ENCODE measurements at places on chromosomes 5 and 9.

- DNase-seq, result peak; percentile 43
Observed at GRCh38 chr9:130664251-130665028, at the start of gene PRDM12. Gene PRDM12 (plus strand): TSS chr9:130664594. CDS start chr9:130664654, 60 bp downstream.

GRCh38 chr9:130411566-130411915 lies 33.2 kb upstream of the ASS1 start:
- DNase-seq, result no peak

DNA sequence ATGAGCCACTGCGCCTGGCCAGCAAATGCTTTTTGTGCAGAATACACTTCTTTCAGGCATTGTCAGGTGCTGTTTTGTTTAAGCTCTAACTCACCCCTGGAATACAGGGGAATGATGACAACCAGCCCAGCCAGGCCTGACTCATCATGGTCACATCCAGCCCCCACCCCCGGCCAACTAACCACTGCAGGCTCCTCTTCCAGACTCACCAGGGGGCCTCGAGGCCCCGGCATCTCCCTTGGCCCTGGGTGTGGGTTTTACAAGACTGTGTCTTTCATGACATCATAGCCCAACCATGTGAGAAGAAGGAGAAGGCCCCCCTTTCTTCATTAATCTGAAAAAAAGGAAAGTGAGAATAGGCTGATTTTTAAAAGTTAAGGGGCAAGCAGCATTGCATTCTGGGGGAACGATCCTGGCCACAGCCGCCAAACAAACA lies 35.5 kb downstream of the OLFML2A start:
- peak; percentile 67 for DNase-seq

DNA sequence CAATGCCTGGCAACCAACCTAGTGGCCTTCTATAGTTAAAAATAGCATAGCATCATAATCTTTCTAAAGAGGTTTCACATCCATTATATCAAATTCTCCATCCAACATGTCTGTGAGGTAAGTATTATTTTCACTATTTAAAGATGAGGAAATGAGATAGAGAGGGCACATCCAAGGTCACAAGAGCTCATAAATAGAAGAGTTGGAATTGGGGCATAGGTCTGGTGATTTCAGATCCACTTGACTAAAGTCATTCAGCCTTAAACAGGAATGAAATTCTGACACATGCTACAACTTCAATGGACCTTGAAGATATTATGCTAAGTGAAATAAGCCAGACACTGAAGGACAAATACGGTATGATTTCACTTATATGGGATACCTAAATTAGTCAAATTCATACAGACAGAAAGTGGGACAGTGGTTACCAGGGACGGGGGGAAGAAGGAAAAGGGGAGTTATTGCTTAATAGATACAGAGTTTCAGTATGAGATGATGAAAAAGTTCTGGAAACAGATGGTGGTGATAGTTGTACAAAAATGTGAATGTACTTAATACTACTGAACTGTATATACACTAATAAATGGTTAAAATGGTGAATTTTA lies 259.6 kb upstream of the NR4A3 start:
- DNase-seq, result no peak

DNA sequence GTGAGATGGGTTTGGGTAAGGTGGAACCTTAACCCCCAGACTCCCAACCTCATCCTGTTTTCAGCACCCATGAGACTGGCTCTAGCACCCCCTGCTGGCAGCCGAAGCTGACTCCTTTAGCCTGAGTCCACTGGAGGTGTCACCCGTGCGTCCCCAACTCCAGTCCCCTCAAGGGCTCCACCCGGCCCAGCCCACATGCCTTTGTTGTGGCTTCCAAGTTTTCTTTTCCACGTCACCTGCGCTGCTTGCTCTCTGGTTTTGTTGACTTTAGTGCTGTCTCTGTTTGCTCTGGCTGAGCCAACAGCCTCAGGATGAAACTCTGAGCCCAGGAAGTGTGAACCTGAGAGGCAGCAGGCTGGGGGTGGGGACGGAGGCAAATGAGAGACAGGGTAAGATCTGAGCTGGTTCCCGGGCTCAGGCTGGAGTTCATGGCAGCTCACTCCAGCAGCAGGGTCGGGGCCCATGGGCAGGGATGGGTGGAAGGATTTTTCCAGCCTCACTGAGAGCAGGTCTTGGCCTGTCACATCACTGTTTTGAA lies 13.2 kb upstream of the AQP7 start:
- peak; percentile 68 for DNase-seq

DNA sequence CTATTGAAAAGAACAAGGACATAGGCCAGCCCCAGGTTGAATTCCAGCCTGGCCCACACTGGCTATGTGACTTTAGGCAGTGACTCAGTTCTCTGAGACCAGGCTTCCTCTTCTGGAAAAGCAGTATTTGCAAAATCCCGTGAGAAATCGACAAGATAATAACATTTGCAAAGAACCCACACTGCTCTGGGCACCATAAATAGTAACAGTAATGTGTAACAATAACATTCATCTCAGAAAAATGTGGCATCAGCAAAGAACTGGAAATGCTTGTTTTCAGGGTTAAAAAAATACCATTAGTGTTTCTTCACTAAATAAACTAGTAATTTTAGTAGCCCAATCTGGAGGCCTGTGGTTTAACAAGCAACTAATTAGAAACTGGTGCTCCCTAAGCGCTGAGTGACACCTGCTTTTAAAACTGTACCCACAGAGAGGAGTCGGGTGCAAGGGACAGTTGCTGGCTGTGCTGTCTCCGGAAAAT lies 148.4 kb downstream of the TTLL11 start:
- DNase-seq, result no peak

DNA sequence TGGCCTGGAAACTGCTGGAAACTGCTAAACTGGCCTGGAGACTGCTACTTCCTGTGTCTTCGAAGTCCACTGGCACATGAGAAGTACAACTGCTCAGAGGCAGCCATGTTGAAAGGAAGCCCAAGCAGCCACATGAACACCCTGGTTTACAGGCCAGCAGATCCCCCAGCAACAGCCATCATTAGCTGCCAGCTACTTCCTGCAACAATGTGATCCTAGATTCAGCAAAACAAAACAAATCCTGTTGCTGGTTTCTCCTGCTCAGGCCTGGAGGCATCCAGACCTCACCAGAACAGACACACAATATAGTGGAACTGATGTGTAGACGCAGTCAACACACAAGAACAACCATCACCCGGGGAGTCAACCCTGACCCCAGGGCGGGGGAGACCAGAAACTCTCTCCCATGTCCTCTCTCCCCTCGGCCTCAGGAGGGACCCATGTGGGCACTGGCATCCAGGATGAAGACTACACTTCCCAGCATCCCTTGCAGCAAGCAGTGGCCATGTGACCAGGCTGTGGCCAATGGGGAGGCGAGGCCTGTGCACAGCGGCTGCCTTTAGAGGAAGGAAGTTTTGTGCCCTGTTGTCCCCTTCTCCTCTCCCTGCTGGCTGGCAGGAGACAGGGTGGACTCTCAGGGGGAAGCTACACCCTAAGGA lies 9.2 kb upstream of the LCN15 start:
- no peak for DNase-seq

GRCh38 chr9:114930056-114930812 lies at the start of gene TNFSF8:
Gene TNFSF8 (minus strand): TSS chr9:114930591. CDS start chr9:114930303, 288 bp downstream.
- DNase-seq, result no peak

DNA sequence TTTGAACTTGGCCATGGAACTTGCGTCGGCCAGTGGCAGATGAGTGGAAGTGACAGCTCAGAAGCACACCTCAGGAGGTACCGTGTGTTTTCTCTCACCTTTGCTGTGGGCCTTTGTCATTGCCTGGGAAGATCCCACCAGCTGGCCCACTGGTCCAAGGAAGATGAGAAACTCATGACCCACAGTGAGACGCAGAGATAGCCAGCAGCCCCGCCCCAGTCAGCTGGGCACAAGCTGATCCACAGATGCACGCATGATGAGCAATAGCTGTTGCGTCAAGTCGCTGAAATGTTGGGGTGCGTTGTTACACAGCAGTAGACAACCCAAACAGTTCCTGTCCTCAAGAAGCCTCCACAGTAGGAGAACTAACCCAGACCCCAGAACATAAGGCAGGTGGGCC lies 30.8 kb upstream of the UNC5A start:
- DNase-seq, result no peak

DNA sequence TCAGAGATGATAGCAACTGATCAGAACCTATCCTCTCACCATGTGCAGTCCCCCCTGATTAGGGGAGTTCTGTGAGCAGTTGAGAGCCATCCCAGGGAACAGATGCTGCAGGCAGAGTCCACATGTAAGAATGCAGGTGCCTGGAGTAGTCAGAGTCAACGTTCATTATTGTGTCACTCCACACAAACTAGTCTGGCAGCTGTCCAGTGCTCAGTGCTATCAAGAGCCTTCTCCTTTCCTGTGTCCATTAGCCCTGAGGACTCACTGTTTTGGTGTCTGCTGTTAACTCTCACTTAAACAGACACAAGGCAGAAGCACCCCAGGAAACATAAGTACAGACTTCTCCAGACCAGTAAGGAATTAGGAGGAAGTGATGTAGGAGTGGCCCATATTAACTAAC lies 2.5 kb downstream of the SH3TC2 start:
- peak; percentile 21 for DNase-seq

DNA sequence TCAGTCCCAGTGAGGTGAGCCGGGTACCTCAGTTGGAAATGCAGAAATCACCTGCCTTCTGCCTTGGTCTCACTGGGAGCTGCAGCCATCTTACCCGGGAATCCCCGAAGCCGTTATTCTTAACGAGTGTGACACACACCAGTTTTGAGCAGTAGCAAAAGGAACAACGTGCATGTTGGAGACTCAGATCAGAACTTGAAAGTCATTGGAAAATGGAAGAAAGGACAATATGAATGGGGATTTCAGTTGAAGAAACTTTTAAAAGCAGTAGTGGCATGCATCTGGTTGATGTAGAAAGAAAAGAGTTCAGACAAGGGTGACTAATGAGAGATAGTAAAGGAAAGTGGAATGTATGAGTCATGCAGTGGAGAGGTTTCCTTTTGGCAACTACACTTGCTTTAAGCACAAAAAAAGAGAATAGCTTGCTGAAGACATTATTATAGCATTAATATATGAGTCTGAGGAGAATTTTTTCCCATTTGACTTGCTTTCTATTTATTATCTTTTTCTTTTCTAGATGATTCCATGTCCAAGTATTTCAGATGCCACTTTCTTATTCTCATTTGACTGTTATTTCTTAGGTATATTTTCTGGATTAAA lies 44.4 kb upstream of the ANKDD1B start:
- DNase-seq, result peak; percentile 51

- DNase-seq, result no peak
Observed at GRCh38 chr5:67259548-67260215, 63.1 kb upstream of the CD180 start.

GRCh38 chr5:31913808-31914207 lies 260.3 kb downstream of the GOLPH3 start:
- DNase-seq, result no peak

DNA sequence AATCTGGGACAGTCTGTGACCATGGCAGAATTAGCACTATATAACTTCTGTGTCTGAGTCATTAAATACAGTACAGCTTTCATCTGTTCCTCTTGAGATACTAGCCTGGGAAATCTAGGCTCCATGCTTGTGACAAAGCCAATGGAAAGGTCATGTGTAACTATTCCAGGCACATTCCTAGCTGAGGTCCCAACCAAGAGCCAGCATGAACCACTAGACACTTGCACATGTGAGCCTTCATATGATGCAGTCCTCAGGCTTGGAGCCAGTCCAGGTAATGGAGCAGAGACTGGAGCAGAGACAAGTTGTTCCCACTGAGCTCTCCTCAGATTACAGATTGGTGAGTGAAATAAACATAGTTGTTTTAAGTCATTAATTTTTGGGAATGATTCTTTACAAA lies 412.4 kb upstream of the ZNF462 start:
- DNase-seq, result no peak

- DNase-seq, result peak; percentile 97
Observed at GRCh38 chr9:128091144-128091543, 23.1 kb downstream of the SLC25A25 start.

- peak; percentile 69 for DNase-seq
Observed at GRCh38 chr5:166845044-166845443, 1446.4 kb upstream of the WWC1 start.

DNA sequence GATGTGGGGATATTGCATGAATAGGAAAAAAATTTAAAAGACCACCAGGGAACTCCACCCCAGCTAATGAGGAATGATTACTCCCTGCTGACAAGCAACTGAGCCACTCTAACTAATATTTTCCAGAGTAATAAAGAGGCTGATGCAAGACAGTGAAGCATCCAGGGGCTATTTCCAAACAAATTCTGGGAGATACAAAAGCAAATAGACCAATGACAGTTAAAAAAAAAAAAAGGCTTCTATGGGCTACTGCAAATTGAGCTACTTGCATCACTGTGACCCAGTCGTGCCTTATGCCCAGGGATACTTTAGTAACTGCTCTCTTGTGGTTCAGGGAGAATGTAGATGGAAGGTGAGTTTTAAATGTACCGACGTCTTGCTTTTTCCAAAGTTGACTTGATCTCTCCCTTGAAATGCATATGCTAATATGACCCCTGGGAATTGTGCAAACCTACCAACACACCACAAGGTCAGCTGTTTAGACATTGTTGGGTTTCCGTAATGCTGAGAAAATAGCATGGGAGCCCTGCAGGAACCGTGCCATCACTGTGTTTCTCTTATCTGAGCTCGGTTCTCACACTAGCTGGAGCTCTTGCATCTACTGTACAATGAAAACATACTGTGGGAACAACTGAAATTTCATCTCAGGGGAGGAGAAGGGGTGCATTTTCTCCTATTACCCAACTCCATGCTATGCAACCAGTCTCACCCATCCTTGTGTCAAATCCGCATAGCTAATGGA lies 250.6 kb upstream of the MAP3K1 start:
- DNase-seq, result no peak

DNA sequence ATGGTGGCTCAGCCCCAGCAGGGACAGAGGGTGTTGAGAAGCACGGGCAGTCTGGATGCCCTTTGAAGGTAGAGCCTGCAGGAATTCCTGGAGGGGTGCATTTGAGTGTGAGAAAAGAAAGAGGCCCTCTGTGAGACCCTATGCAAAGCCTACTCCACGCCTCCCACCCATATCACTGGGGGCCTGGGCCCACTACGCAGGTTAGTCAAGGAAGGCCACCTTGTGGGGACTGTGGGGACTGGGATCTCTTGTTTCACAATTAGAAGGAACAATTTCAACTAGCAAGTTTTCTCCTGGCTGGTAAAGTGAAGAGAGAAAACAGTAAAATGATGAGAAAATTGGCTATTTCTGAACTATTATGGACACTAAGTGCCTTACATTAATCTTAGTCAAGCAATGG lies 486.2 kb upstream of the DAP start:
- no peak for DNase-seq

DNA sequence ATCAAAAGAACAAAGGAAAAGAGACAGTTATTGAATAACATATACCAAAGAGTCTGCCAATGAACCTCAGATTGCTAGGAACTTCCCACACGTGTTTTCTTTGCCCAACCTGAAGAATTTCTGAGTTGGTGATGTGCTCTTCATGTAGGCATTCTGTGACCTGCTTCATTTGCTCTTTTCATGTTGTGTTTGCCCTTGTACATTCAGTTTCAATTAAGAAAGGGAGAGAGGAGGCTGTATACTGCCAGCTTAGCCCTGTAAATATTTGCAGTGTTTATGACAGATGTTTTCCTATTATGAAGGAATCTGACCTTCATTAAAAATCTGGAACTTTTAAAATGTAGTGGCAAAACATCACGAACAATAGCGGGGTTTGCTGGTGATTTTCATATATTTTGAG lies 168.5 kb downstream of the GAS1 start:
- no peak for DNase-seq

GRCh38 chr5:154647761-154648145 lies 107.4 kb upstream of the LARP1 start:
- no peak for DNase-seq

GRCh38 chr5:40828690-40829661 lies 6.0 kb downstream of the RPL37 start:
- DNase-seq, result no peak

GRCh38 chr5:79931866-79932265 lies 59.2 kb downstream of the MTX3 start:
- no peak for DNase-seq

GRCh38 chr5:132012371-132013005 lies 1.0 kb upstream of the ACSL6 start:
- DNase-seq, result peak; percentile 89

All from eye (tissue), 1 donor.